ENCODE measurements at places on chromosomes 1 and 21.

DNA sequence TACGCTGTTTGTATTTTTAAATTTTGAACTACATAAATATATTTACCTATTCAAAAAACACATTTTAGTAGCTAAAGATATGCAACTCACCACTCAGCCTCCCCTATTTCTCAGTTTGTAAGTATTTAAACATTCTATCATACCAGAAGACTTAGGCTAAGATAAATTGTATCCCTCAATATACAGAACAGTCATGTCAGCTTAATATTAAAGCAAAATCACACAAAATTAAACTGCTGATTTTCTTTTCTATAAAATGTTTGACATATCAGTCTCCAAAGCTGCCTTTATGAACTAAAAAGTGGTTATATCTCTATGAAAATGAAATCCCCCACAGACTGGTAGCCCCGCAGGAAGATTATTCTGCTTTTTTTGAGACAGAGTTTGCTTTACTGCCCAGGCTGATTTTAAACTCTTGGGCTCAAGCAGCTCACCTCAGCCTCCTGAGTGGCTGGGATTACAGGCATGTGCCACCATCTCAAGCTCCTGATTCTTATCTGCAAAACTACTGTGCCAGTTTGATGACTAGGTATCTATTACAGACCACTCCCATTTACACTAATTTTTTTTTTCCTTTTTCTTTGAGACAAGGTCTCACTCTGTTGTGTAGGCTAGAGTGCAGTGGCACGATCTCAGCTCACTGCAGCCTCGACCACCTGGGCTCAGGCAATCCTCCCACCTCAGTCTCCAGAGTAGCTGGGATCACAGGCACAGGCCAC lies 37.6 kb downstream of the NRDC start:
- DNase-seq = no peak

DNA sequence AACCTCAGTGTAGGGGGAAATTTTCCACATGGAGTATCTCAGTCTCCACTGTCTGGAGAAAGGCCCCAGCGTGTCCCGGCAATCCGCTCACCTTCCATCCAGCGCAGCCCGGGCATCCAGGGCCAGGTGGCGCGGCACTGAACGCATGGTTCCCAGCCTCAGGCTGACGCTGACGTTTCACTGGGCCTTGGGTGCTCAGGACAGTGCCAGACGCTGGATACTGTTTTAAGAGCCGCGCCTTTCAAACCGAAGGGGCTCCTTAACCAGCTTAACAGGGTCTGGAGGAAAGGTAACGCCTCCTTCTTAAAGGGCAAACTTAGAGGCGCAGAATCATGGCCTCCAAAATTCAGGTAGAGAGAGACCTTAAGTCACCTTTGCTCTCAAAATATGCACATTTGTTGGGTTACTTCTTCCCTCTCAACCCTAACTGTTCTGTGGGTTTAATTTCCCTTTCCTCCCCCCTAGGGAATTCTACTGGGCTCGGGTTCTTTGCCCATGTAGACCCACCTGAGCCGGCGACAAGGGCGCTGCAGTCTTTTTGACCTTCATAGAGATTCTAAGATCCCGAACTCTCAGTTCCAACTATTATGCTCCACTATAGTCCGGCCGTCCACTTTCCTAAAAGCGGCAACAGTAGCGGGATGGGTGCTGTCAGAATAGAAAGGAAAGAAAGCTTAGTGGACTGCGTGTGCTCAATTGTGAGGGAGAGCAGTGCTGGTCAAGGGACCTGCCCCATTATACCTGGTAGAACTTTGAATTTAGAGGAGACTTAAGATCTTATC lies 3.5 kb upstream of the LHX9 start:
- DNase-seq = no peak

- DNase-seq = no peak
Measured at GRCh38 chr1:6010554-6010953, 18.3 kb upstream of the NPHP4 start.

DNA sequence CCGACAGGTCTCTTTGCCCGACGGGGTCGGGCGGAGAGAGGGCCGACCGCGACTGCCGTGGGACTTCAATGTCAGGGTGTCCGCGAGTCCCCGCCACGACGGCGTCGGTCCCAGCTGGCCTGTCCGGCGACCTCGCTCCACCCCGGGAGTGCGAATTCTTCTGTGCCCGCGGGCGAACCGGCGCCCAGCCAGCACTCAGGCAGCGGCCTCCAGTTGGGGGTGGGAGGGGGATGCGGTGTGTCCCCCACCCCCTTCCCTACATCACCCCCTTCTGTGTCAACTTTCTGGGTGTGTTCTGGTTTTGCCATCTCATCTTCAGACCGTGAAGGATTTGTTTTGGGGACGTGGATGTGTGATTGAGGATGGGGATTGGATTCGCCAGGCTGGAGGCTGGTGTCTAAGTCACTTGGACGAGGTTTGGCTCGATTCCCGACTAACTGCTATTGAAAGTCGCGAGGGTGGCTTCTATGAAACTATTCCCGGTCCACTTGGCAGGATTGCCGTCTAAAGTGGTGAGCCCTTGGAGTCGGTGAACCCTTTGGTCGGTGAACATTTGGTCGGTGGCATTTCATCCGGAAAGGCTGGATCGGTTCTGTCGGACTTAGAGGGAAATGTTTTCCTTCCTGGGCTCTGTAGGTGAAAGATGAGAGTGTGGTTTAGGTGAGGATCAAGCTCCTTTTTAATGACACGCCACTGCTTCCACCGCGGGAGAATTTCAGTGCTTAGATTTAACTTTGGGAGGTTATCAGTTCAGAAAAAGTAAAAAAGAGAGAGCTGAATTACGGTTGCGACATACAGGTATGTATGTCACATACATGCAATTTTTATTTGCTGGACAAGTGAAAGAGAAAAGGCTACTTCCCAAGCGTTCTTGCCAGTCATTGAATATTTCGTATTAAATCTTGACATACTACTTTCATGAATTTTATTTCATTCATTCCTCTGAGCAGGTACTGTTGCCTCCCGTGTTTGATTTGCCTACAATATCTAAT lies 771 bp downstream of the ABCD3 start:
- DNase-seq = no peak

- no peak for DNase-seq
Measured at GRCh38 chr1:215786997-215787396, 219.9 kb downstream of the KCTD3 start.

- no peak for DNase-seq
Measured at GRCh38 chr1:31936278-31936980, 1.7 kb downstream of the PTP4A2 start.

DNA sequence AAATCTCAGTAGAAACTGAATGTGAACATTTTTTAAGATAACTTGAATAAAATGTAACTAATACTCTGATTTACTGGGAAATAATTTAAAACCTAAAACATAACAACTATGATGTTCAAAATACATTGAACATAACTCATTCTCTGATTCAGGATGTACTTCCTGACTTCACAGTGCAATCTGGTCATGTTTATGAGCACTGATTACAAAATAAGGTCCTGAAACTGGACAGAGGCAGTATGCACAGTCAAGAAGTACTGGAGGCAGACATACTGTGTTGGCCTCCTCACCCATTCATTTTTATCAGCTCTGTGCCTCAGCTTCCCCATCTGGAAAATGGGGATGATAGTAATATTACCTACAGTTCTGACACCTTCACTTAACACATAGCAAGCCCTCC lies 651.3 kb downstream of the PTPRC start:
- no peak for DNase-seq

DNA sequence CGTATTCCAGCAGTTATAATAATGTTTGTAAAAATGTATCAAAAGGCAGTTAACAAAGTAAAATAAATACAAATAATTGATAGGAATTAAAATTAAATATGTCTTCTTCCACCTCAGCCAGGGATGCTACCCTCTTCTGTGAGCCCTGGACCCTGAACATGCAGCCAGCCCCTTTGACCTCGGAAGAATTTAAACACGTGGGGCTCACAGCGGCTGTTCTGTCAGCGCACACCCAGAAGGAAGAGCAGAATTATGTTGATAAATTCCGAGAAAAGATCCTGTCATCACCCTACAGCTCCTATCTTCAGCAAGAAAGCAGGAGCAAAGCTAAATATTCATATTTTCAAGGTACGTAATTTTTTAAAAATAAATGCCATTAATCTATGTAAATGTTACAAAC lies 26.5 kb downstream of the UTS2 start:
- no peak for DNase-seq
